IPS-NIHi11 (cell line): ENCODE measurements at places on chromosomes 1 and 21.

- no peak for DNase-seq
Measured at GRCh38 chr1:159911326-159912070, 11.5 kb upstream of the CFAP45 start.

GRCh38 chr1:101238031-101238628, 1.3 kb downstream of the S1PR1 start:
- no peak for DNase-seq

- DNase-seq: no peak
Measured at GRCh38 chr21:25490742-25491141, 116.5 kb downstream of the MRPL39 start.

GRCh38 chr1:16151196-16151994, 4.5 kb downstream of the EPHA2 start:
- DNase-seq: no peak

- DNase-seq: no peak
Measured at GRCh38 chr1:230766318-230766717, 19.1 kb downstream of the CAPN9 start.

DNA sequence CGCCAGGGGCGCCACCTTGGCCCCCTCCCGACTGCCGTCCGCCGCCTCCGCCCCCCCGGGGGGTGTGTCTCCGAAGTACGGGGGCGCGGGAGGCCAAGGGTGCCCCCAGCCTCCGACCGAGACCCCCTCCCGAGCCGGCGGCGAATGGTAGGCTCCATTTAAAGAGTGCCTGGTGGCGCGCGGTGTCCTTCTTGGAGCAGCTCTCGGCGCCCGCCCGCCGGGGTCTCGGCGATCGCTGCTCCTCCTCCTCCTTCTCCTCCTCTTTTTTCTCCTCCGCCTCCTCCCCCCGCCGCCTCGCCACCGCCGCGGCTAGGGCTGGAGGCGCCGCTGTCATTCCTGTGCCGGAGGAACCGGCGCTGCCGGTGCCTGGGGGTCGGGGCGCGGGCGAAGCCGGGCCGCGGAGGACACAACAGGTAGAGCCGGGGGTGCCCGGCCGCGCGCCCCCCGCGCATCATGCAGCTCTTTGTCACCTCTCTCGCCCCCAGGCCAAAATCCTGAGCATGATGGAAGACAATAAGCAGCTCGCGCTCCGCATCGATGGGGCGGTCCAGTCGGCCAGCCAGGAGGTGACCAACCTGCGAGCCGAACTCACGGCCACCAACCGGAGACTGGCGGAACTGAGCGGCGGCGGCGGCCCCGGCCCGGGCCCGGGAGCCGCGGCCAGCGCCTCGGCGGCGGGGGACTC, at the start of gene KAZN:
KAZN (plus strand) TSS at position 188 of the 685 bp plus-strand sequence.
- DNase-seq: peak; percentile 66

GRCh38 chr1:243287652-243288051, 31.8 kb downstream of the SDCCAG8 start:
- DNase-seq: no peak

GRCh38 chr21:45836268-45836655, 145.3 kb upstream of the COL6A1 start:
- no peak for DNase-seq

DNA sequence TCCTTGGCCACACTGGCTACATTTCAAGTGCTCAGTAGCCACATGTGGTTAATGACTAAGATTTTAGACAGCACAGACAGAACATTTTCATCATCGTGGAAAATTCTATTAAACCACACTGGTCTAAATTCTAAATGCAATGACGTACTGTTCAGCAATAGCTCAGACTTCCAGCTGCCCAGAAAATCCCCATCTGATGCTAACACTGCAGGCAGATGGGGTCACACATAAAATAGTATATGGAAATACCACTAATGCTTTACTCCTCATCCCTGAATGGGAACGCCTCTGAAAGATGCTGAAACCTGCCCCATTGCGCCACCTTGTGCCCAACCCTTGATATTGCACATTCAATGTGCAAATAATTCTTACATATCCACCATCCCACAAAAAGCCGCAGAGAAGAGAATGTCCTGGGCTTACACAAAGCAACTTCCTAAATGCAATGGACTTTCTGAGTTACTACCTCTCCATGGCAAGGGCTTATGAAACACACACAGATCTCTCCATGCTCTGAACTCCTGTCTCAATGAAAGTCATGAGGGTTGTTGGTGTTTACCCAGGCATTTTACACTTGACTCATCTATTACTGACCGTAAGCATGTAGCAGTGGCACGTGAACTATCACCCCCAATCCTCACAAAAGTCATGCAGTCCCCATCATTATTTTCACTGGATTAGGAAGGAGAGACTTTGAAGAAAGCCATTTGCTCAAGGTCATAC, 20.3 kb upstream of the SLC5A9 start:
- peak; percentile 62 for DNase-seq

- DNase-seq: no peak
Measured at GRCh38 chr21:31660259-31660565, 719 bp downstream of the SOD1 start.

DNA sequence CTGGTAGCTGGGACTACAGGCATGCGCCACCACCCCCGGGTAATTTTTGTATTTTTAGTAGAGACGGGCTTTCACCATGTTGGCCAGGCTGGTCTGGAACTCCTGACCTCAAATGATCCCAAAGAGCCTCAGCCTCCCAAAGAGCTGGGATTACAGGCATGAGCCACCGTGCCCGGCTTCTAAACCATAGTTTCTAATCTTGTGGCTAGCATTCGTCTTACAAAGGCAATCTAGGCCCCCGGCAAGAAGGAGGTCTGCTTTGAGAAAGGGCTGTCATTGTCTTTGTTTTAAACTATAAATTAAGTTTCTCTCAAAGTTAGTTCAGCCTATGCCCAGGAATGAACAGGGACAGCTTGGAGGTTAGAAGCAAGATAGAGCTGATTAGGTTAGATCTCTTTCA, 10.3 kb upstream of the L1TD1 start:
- DNase-seq: no peak

DNA sequence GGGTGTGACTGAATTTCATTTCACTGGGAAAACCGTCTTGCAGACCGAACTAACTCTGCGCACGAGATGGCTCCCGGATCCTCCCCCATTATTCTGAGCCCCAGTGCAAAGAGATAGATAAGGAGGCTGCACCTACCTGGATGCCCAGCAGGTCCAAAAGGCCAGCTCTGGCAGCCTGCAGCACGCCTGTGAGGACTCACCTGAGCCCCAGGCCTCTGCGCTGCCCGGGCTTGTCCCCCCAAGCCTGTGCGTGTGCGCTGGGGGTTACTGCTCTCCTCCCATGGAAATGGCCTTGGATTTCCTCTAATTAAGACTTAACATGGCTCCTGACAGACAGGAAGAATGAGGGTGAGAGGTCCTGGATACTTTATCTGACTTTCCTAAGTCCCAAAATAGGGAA, 83.4 kb downstream of the MDM4 start:
- DNase-seq: no peak

DNA sequence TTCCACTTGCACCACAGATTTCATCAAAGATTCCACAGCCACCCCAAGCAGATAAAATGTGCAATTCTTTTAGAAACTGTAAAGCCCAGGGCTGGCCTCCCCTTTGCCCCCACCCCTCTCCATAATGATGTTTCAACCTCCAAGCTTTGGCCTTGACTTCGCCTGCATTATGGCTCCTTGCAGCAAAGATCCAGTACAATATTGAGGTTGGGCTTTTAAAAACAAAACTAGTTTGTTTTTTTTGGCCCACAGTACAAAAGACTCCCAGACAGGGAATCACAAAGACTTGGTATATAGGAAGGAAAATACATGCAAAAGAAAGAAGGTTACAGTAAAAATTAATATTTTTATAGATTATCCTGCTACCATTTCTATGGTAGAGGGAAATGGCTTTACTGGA, 356.5 kb upstream of the PTBP2 start:
- no peak for DNase-seq

- DNase-seq: no peak
Measured at GRCh38 chr1:185864889-185865517, 130.8 kb downstream of the HMCN1 start.

- DNase-seq: peak; percentile 26
Measured at GRCh38 chr21:40752125-40752524, 94.8 kb downstream of the DSCAM start.

DNA sequence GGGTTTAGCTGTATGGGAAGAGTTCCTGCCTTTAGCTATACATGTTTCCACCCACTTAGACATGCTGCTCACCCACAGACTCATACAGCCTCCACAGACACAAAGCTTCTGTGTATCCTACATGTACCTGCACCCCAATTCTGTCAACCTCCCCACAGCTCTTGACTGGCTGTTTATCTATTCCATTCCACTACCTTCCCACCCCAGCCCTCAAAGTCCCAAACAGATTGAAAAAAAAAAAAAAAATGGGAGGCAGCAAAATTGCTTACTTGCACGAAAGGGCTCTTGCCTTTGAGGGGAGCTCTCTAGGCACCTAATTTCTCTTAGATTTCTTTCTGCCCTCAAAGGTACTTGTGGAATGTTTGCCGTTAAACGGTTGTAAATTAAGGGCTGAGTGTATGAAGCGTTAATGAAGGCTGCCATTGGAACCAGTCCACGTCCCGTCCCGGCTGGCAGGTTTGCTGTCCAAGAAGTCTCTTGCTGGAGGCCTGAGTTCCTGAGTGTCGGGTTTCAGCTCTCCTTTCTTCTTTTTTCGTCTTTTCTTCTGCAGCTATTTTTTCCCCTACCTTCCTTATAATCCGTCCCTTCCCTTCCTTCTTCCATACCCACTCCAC, 43.6 kb downstream of the PBX1 start:
- peak; percentile 61 for DNase-seq

DNA sequence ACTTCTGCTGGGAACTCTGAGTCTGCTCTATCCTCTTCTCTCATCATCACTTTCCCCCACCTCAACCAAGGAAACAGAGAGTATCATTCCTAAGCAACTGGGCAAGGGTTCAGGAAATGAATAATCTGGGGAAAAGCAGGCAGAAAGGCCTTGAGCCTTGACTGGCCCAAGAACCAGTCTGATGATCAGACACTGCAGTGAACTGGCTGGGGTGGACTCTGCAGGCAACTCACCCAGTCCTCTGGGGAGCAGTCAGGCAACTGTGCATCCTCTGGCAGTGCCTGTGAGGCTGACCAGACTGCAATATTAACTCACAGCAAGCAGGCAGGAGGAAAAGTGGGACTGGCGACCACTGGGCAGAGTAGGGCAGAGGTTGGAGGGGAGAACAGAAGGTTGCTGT, 991 bp downstream of the ANKRD35 start:
- DNase-seq: no peak

DNA sequence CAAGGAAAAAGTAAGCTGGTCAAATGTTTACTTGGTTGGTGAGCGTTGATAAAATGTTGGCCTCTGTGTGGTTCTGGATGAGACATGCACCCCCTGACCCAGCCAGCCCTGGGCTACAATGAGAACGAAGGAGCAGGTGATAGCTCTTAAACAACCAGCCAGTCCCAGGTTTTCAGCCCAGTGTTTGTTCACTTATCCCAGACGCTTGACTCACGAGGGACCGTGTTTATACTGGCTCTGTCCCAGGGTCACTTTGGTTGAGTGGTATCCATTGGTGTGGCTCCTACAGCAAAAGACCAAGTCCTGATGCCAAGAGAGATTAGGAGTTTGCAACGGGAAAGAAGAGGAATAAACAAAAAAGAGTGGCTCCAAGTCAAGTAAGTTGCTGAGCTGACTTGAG, 86.9 kb downstream of the KCNJ15 start:
- DNase-seq: no peak

GRCh38 chr1:89407360-89407759, 43.5 kb downstream of the GBP6 start:
- DNase-seq: no peak

GRCh38 chr1:212458817-212459216, 26.1 kb downstream of the NENF start:
- peak; percentile 37 for DNase-seq

GRCh38 chr1:228317891-228318810, 88.5 kb downstream of the TRIM11 start:
- DNase-seq: no peak

DNA sequence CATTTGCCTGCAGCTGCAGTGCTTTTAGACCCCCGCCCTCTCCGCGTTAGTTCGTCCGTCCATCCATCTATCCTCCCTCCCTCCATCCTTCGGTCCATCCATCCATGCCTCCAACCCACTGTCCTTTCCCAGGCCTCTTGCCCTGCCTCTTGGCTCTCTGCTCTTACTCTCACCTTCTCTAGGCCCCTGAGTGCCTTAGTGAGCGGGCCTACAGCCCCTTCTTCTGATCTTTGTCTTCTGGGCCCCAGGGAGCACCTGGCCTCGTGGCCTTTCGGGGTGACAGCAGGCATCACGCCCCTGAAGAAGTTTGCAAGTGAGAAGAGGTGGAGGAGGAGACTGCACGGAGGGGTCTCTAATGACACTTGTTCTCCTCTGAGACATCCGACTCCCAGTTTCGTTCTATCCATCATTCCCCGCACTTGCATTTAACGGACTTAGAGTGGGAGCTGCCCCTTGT, 842 bp downstream of the ATXN7L2 start:
- no peak for DNase-seq

DNA sequence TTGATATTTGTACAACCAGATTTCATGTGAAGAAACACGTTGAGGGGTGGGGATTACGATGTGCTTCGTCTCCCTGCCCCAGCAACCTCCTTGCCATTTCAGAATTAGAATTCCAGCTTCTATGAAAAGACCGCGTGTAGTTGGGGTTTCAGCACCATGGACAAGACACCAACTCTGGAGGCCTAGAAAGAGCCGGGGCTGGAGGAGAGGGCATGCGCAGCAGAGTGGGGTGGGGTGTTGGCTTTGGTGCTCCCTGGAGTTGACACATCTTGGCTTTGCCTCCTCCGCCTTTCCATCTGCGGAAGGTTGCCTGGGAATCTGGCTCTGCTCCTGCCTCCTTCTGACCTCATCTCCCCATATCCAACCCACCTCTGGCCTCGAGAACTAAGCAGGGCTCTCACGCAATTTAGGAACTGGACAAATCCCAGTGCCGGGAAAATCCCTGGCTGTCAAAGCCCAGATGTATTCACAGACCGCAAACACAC, 11.8 kb downstream of the HTR6 start:
- peak; percentile 94 for DNase-seq

DNA sequence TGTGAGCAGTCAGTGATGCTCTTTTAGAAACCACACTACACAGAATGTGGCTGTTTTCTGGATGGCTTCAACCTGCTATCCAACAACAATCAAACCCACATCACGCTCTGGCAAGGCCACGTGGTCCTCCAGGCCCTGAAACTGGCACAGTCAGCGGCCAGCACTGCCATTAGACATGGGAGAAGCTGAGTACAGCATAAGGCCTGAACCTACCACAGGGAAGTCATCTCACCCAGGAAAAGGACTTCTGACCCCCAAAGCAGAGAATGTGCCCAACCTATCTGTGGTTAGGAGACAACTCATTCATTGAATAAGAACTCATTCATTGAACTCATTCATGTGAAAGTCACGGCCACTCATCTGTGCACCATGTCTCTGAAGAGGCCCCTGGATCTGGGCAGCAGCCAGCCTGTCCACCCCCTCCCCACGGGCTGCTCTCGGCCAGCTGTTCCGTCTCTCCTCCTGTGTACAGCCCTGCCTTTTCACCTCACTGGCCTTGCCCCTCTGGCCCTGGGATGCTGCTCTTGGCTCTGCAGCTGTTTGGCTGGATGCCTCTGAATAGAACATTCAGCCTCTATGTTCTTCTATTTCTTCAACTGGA, 41.1 kb downstream of the C1orf198 start:
- no peak for DNase-seq
